Activated CD4-positive, alpha-beta memory T cell treated with anti-CD3 and anti-CD28 coated beads for 36 hours (primary cell): ENCODE measurements at places on chromosomes 7 and 10.

DNA sequence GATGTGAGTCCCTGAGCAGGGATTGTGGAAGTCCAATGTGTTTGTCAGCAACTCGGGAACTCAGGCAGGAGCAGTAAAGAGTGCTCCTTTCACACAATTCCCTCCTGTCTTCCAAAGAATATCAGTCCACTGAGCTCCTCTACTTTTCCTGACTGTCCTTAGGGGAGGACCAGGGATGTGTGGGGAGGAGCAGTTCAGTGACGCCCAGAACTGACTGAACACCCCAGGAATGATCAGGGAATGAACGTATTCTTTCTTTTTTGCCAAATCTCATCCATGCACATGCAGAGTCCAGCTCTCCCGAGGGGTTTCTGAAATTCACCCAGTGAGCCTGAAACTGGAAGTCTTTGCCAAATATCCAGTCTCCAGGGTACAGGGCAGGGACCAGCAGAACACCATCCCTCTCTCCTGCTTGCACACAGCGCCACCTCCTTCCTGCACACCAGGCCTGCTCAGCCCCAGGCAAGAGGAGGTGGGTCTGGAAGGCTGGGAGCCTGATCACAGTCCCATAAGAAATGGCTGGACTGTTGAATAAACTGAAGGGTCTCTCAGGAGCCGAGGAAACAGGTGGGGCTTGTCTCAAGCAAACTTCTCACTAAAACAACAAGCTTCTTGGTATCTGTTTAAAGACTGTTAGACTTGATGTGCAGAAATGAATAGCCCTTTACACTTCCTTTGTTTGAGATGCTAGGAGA, 294.7 kb downstream of the C7orf25 start:
- DNase-seq: no peak

- no peak for DNase-seq
Observed at GRCh38 chr10:25888627-25889026, 45.4 kb upstream of the MYO3A start.

DNA sequence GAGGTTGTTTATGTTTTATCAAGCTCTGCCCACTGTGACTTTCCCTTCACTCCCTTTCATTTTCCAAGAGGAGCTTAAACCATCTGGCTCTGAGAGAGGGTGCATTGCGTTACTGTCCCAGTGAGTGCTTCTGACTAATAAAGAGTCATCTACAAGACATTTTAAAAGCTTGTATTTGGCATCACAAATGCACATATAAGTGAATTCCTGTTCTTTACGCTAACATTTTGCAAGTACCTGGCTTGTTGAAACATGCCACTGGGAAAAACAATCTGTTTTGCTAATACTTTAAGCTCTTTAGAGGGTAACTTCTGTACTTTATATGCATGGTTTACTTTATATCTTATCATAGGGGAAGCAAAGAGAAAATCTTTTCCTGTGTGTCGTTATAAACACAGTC, 534.6 kb upstream of the POM121L12 start:
- DNase-seq: no peak

DNA sequence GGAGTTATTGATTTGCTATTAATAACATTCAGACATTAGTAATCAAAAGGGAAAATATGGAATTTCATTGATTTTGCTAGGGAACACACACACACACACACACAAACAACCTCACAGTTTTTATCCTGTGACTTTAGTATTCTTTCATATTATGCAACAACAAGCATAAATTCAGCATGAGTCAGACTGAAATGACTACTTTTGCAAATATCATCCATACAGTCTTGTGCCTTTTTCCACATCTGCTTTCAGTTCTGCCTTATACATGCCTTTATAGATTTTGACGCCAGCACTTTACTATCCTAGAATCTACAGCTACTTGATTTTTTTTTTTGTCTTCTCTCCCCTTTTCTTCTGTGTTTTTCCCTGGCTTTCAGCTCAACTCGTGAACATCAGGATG, 975.8 kb upstream of the LRRTM3 start:
- no peak for DNase-seq

DNA sequence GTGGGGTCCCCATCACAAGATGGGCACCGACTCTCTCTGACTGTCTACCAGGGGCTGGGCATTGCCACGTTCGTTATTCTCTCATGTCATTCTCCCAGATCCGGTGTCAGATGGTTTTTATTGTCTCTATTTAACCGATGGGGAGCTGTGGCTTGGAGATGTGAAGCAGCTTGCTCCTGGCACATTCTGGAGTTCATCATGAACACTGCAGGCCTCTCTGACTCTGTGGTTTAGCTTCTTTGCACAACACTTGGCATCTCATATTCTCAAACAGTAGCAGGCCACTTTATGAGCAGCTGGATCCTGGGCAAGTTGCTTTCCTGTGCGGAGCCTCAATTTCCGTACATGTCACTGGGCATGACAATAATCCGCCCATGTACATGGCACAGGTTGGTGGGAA, 119.9 kb downstream of the LRRC18 start:
- DNase-seq: no peak
